ENCODE measurements at places on chromosomes 16 and 17.

- H3K36me3 ChIP-seq: no peaks in the 10 kb centered on the region
- peaks cover 33% of the 10 kb centered on the region for H3K4me1 ChIP-seq
- no peak for DNase-seq
- no peak overlapping the region for H3K27ac ChIP-seq
- H3K27me3 ChIP-seq: no peaks in the 10 kb centered on the region
These were observed 171.0 kb downstream of the XYLT1 start for GRCh38 chr16:17299790-17300189.

GRCh38 chr17:46115699-46116098 lies 77.5 kb downstream of the KANSL1 start:
- no peaks in the 10 kb centered on the region for H3K27me3 ChIP-seq
- peaks cover 1% of the 10 kb centered on the region for H3K4me1 ChIP-seq
- H3K36me3 ChIP-seq: no peaks in the 10 kb centered on the region
- no peak for DNase-seq

DNA sequence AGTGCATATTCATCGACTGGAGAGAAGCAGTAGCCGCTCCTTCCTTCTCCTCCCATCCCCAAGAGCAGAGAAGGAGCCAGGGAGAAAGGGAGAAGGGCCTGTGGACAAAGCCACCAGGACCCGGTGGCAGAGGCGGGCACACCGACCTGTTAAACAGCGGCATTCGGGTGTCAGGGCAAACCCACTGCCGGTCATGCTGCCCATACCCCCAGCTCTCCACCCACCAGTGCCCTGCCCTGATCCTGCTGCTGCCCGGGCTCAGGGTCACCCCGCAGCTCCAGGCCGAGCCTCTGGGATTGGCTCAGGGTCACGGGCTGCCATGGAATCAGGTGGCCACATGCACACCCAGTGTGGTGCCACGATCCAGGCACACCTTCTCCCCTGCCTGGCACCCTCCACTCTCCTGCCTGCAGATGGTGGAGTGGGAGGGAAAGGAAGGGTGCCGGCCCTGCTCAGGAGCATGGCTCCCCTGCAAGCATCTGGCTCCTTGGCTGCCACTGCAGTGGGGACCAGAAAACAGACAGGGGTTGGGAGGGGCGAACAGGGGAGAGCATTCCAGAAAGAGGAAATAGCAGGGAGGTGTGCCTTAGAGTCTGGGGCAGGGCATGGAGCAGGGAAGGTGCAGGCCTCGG lies 18.3 kb upstream of the RASD1 start:
- no peaks in the 10 kb centered on the region for H3K27me3 ChIP-seq
- H3K36me3 ChIP-seq: peaks cover 4% of the 10 kb centered on the region
- peaks cover 30% of the 10 kb centered on the region for H3K4me1 ChIP-seq
- no peak for DNase-seq

DNA sequence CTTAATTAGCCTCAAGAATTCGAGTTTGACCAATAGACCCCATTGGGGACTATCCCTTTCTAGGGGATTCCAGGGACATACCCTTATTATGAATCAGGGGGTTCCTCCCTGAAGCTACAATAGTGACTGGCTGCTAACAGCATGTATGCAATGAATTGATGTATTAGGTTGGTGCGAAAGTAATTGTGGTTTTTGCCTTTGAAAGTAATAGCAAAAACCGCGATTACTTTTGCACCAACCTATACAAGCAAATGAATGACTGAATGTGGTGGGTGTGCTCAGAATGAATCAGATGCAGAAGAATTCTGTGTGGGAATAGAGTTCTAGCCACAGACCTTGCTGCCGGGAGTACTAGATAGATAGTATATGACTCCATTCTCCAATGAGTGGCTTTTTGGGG lies 76.7 kb downstream of the HLF start:
- no peak overlapping the region for H3K4me3 ChIP-seq
- H3K27me3 ChIP-seq: no peaks in the 10 kb centered on the region
- DNase-seq: no peak

DNA sequence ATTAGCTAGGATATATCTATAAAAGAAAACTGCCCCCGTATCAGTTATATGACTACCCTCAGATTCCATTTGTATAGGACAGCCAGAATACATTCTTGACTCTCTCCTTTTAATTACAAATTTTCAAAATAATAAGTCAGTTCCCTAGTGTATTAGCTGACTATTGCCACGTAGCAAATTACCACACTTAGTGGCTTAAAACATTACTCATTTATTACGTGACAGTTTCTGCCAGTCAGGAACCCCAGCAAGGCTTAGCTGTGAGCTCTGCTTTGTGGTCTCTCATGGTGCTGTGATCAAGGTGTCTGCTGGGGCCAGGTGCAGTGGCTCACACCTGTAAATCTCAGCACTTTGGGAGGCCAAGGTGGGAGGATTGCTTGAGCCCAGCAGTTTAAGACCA lies 13.9 kb upstream of the SCNN1B start:
- no peak overlapping the region for H3K27ac ChIP-seq
- no peaks in the 10 kb centered on the region for H3K27me3 ChIP-seq
- H3K4me1 ChIP-seq: no peaks in the 10 kb centered on the region
- no peak for DNase-seq
- H3K4me3 ChIP-seq: no peak overlapping the region

DNA sequence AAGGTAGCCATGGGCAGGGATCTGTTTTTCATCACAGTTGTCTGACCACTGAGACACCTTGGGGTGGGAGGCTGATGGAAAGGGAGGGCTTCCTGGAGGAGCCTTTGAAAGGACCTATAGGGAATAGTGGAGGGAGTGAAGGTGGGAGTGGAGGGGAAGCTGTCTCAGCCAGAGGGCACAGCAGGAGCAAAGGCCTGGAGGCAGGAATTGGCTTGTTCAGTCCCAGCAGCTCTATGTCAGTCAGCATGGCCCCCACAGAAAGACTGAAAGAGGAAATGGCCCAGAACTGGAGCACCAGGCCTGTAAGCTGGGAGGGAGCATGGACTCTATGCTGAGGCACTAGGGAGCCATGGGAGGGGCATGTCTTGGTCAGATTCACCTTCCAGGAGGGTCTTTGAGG lies 12.8 kb upstream of the CBFB start:
- H3K36me3 ChIP-seq: no peaks in the 10 kb centered on the region
- no peak overlapping the region for H3K27ac ChIP-seq
- no peaks in the 10 kb centered on the region for H3K4me1 ChIP-seq
- no peak for DNase-seq
- no peaks in the 10 kb centered on the region for H3K27me3 ChIP-seq

GRCh38 chr16:28059841-28060575 lies 3.5 kb downstream of the GSG1L start:
- H3K27ac ChIP-seq: no peak overlapping the region
- no peak overlapping the region for H3K4me3 ChIP-seq
- H3K36me3 ChIP-seq: no peaks in the 10 kb centered on the region
- H3K4me1 ChIP-seq: peaks cover 16% of the 10 kb centered on the region
- H3K27me3 ChIP-seq: peaks cover 25% of the 10 kb centered on the region
